Mesothelial cell of epicardium (in vitro differentiated cells): ENCODE measurements at places on chromosomes 11 and 22.

DNA sequence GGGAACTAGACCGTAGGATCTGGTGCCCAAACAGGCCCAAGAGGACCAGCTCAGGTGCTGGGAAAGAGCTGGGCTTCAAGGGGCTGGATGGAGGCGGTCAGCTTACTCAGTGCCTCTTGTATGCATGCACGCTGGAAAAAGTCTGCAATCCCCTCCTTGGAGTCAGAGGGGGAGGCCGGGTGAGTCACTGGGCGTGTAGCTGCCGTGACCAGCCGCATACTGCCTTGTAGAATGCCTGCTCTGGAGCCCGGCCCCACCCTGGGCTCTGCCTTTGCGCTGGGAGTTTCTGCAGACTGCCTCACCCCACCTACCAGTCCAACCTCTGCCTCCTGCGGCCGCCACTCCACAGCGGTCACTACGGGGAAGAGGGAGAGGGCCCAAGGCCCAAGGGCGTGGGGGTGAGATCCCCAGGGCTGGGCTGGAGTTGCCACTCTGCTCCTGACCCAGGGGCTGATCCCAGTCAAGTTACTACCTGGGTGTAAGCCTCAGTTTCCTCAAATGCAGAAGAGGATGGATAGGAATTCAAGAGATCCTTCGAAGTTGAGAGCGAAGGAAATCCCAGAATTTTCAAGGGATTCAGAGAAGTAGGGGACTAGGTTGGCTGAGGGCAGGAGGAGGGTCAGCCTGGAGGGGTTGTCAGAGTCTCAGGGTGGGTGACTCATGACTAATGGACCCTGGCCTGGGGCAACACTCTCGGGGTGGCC is 4.2 kb downstream of the MRGPRF start:
- no peak for DNase-seq

DNA sequence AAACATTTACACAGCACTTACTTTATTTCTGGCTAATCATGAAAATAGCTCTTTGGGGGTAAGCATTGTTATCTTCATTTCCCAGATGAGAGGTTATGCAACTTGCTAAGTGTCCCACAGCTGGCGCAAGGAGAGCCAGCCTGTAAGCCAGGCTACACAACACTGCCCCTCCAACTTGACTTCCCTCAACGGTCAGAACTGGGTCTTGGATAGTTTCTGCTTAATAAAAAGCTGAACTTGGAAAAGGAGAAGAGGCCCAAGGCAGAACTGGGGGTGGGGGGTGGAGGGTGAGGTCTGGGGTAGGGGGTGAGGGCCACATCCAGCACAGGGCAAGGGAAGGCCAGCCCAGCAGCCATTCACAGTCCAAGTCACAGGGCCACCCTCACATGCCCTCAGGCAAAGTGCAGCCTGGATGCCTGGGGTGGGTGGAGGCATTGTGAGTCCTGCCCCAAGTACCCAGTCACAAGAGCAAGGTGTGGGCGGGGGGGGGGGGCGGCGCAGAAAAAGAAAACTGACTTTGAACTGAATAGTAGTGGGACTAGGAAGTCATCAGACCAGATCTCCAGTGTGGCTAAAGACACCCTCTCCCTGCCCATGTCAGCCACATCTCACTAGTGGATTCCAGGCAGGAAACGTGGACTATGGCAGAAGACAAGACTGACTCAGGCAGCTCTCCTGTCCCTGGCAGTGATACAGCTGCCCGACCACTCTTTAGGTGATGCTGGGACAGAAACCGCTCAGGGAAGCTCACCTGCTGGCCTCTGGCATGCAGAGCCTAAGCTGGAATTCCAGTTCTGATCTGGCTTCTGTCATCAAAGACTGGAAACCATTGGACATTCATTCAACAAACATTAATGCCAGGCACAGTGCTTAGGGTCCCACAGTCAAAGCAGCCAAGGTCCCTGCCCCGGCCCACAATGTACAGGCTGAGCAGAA is 52.4 kb downstream of the PACSIN2 start:
- DNase-seq, result no peak

DNA sequence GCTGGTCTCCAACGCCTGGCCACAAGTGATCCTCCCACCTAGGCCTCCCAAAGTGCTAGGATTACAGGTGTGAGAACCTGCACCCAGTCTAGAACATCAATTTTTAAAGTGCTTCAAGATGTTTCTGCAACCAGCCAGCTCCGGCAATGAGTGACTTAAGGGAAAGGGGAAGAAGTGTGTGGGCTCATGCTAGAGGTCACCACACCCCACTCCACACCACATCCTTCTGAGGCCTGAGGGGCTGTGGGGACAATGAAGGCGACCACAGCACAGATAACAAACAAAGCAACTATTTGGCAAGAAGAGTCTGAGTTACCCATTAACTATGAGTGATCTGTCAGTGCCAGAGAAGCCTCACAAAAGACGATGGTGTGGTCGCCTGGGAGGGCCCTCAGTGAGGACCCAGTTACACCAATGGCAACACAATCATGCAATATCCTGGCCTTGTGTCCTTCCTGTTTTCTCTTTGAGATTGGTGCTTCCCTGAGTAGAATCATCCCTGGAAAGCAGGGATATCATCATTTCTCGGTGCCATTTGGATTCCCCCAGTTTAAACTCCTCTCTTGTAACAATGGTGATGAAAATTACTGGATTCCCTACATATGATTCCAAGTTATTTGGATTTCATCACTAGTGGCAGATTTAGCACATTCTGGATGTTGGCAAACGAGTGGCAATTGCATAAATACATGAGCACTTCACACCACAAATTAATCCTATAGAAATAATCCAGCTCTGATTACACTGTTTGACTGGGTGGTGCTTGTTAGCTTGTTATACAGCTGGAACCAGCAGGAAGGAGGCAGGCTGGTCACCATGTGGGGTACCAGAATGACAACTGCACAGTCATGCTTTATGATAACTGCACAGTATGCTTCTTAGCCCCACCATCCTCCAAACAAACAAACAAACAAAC is 18.4 kb downstream of the ABTB2 start:
- no peak for DNase-seq

- no peak for DNase-seq
These were observed 28.5 kb downstream of the CELF1 start for GRCh38 chr11:47524291-47524874.

GRCh38 chr22:37329238-37330140 is 47.2 kb downstream of the CYTH4 start:
- DNase-seq, result no peak

DNA sequence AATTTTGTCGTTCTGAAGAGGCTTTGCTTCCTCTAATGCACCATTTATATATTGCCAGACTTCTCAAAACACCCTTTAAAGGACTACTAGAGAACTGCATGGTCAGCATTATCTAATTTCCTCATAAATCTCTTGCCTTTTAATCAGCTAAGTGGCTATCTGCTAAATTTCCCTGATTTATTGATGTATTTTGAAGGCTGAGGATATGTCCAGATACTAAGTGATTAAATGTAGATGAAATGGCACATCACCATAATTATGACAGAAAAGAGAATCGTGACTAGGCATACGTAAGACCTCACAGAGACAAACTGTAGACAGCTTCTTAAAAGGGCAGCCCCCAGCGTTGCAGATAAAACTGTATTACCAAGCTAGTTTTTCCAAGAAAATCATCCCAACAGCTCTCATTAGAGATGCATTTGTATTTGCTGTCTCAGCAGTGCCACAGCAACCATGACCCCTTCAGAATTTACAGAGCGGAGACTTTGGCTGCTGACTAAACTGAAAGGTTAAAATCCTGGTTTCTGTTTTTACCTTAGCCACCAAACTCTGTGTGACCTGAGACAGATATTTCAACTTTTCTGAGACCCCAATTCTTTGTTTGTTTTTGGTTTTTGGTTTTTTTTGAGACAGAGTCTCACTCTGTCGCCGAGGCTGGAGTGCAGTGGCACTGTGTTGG is 67.1 kb upstream of the SLN start:
- DNase-seq, result no peak

DNA sequence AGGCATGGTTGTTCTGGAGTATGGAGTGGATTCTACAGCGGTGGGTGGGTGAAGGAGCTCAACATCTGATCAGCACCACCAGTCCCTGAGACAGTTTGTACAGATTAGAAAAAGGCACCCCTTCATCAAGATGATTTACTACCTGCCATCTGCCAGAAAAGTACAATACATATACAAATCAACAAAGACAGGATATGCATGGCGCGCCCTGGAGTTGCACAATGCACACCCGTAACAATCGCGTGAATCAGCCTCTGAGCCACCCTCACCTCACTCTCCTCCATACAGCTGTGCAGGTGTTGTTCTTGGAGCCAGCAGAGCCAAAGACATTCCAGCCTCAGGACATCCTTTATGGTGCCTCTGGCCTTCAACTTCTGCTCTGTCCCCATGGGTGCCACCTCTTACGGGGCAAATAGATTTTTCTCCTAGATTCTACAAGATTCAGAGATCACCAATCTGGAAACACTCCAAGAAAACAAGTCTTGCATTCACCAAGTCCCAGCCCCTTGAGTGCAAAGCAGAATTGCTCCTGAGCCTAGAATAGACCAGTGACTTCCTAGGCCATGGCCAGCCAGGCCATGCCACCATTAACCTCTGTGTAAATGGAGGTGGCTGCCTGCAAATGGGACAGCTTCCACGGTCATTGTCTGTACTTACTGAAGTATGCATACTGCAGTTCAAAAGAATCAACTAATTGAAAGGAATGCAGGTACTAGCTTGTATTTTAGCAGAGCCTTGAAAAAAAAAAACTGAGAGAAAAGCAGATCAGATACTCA is 490.9 kb downstream of the SOX6 start:
- no peak for DNase-seq

DNA sequence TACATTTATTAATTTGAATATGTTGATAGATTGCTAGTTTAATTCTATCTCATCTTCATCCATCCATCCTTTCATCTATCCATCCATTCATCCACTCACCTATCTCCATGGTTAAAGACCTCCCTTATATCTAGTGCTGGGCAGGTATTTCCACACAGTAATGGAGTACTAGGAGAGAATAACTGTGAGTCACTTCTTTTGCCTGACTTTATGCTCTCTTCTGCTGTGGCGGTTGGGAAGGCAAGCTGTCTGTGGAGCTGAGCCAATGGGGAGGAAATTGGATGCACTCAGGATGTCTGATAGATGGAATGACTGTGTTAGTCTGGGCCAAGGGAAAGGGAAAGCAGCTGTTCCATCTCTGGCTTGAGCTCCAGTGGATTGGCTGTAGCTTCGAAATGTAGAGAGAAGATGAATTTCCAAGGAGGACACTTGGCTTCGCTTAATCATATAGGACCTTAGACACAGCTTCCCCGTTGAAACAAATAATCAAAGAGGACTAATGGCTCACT is 60.3 kb downstream of the NELL1 start:
- DNase-seq, result no peak

DNA sequence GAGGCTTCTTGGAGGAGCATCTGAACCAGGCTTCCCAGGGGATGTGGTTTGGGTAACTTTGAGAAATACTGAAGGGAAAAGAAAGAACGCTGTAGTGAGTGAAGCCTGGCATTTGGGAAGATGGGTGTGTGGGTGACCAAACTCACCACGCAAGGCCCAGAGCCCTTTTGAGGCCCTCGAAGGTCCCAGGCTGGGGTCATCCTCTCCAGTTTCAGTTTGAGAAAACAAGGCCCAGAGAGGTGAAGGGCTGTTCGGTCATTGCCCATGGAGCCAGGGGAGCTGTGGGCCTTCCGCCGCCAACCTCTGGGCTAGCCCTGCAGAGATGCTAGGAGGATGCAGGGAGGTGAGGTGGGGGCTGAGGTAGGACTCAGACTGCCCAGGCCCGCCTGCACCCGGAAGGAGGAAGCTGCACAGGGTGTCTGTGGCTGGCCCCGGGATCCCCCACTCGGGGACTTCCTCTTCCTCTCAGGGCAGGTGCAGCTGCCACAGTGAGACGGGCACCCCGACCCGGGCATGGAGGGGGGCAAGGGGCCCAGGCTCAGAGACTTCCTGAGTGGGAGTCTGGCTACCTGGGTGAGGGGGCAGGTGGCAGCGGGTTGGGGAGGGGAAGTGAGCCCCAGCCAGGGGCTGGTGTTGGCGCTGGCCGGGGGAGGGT is at the start of gene CCDC88B:
Gene CCDC88B (plus strand): TSS at position 451 of the 655 bp plus-strand sequence. CDS start 63 bp downstream, at position 514.
- no peak for DNase-seq

- DNase-seq, result peak; percentile 10
These were observed 53.2 kb upstream of the SHANK2 start for GRCh38 chr11:71305451-71306125.

DNA sequence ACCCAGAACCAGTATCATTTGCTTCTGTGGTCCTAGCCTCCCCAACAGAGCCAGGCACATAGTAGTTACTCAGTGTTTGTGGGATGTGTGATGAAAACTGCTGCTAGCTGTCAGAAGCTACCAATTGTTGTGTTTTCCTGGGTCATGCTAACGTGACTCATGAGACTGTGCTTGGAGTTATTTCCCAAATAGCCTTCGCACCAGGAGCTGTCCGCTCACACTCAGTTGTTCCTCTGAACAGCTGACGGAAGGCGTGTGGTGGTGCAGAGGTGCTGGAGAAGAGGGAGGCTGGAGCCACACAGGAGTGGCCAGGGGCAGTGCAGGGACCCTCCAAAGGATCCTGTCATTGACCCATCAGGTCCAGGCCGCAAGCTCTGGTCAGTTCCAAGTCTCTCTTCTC is 53.9 kb upstream of the TBCEL start:
- no peak for DNase-seq

GRCh38 chr11:76218449-76219178 is 12.3 kb upstream of the WNT11 start:
- no peak for DNase-seq

GRCh38 chr22:29108137-29108536 is 35.3 kb downstream of the KREMEN1 start:
- no peak for DNase-seq

GRCh38 chr11:89498845-89499448 is 7.8 kb upstream of the NOX4 start:
- DNase-seq, result no peak

DNA sequence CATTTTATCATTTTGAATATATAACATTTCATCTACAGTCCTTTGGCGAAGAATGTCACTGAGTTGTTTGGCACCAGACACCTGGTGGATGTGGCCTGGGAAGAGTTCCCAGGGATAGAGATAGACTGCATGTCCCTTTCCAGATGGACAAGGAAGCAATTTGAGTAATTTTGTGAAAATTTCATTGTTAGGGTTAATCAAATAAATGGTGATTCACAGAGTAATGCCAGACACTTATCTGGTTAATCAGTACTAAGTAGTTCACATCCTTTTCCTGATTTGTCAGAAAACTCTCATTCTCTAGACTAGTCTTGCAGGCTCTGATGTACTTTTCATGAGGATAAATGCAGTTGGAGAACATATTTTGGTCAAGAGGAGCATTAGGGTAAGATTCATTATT is 41.6 kb downstream of the NAALAD2 start:
- DNase-seq, result no peak

DNA sequence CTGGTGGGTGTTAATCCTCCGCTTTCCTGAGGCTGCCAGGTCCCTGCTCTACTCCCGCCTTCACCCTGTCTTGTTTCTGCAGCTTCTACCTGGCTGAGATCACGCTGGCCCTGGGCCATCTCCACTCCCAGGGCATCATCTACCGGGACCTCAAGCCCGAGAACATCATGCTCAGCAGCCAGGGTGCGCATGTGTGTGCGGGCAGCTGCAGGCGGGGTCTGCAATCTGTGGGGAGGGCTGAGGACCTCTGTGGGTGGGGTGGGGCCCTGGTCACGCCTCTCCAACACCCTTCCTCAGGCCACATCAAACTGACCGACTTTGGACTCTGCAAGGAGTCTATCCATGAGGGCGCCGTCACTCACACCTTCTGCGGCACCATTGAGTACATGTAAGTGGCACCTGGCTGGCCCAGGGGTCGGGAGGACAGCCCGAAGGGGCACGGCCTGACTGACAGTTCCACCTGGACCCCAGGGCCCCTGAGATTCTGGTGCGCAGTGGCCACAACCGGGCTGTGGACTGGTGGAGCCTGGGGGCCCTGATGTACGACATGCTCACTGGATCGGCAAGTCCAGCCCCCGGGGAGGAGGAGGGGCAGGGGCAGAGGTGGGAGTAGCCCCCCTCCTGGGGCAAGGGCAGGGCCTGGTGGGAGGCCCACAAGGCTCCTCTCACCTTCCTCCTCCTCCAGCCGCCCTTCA is 4.5 kb downstream of the RPS6KB2 start:
- no peak for DNase-seq
